A673 (cell line): ENCODE measurements at places on chromosomes 2 and 18.

GRCh38 chr2:143171817-143172216, 42.6 kb downstream of the ARHGAP15 start:
- DNase-seq = peak; percentile 20

DNA sequence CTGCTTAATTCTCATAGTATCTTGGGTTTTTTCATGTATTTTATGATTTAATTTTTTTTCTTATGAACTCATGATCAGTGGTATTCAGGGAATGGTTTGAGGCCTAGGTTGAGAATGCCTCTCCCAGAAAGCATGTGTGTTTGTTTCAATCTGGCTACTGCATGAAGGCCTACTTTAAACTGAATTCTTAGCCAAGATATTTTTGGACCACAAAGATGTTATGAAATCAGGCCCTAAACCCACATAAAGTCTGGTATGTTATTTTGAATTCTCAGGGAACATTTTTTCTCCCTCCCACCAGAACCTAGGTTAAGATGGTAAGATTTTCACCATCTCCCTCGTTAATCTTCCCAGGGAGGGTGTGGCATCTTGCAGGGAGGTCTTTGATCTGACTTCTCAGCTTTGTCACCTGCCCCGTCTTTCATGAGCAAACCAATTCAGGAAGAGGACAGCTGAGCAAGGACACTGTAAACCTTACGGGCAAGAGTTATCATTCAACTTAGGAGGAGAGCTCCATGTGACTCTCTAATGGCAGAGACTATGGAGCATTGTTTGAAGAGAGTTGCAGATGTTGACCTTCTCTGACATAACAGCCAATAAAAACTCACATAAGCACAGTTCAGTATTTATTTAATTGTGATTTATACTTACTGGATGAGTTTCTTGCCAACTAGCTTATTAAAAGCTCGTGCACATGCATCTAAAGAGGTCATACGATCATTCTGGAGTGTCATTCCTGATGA, 21.3 kb upstream of the ACKR3 start:
- no peak for DNase-seq

- no peak for DNase-seq
Observed at GRCh38 chr18:39840406-39840805, 2114.6 kb upstream of the PIK3C3 start.

GRCh38 chr2:44940049-44940494, 1.4 kb upstream of the SIX3 start:
- no peak for DNase-seq

DNA sequence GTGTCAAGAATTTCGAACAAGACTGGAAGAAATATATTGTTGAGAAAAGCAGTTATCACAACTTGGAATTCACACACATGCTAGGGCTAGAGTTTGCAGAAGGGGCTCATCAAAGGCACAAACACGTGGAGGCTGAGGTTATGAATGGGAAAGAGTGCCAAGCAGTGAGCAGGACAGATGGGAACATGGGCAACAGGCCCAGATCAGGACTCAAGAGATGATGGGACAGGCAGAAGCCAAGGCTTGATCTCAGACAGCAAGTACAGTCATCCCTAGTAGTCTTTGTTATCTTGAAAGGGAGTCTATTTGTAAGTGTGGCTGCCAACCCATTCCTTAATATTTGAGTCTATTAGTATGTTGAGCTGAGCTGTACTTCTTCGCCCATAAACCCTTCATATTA, 22.2 kb upstream of the EPC2 start:
- DNase-seq = no peak

DNA sequence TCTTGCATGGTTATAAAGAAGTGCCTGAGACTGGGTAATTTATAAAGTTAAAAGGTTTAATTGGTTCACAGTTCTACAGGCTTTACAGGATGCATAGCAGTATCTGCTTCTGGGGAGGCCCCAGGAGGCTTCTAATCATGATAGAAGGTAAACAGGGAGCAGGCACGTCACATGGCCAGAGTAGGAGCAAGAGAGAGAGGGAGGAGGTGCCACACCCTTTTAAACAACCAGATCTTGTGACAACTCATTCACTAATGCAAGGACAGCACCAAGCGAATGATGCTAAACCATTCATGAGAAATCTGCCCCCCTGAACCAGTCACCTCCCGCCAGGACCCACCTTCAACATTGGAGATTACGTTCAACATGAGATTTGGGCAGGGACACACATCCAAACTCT, 141.1 kb downstream of the EN1 start:
- DNase-seq = no peak

DNA sequence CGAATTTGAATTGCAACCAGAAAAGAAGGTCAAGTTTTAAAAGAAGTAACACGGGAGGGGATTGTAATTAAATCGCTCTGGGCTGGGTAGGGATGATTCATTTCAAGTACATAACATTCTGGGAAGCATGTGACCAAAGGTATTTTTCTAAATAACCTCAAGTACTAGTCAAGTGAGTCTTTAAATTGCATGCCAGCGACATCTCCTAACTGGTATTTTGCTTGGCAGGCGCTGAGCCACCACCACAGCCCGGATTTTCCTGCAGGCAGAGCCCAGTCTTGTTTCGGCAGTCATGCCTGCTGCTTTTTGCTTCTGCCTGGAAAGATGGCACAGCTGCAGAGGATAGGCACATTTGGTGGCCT, 33.7 kb upstream of the NPAS2 start:
- DNase-seq = no peak

DNA sequence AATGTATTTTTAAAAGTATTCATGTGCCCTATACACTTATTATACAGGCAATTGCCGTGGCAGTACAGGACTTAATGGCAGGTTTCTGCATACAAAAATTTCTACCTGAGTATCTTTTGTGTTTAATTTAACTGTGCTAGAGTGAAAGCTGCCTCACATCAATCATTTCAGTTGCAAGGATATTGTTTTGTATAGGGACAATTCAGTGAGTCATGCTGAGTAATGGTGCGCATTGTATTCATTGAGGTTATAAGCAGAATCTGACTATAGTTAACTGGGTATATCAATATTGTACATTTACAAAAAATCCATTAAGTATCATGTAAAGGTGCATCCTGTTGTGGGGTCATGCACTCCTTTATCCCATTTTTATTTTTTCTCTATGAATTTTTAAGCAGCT, 121.5 kb downstream of the GCA start:
- no peak for DNase-seq

- no peak for DNase-seq
Observed at GRCh38 chr18:47415881-47416280, 164.4 kb upstream of the SKOR2 start.

DNA sequence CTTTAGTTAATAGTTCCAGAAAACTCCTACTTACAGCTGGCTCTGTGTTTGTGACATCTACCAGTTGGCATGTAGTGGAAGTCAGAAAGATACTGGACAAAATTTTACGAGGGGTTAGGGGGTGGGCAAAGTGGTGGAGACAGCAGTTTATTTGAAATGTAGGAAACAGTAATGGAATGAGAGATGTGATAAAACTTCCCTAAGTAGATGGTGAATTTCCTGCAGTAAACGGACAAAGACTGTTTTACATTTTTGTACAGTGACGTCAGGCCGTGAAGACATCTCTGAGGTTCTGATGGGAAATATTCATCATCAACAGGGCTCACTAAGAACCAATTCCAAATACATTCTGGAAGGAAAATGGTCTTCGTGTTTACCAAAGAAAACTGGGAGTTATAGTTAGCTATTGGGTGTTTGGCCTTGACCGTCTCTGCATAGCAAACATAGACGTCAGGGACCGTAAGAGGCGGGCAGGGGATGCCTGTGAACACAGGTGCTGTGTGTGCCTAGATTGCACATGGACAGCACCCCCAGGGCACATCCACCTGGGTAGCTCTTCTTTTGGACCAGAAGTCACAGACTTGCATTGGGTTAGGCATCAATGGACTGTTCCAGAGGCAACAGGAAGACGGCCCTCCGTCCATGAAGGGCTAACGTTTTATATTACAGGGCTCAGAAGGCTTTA, 131.5 kb downstream of the ZNF516 start:
- DNase-seq = peak; percentile 51

- DNase-seq = no peak
Observed at GRCh38 chr18:76099931-76100457, 395.0 kb downstream of the ZNF516 start.

GRCh38 chr2:32008805-32009515, 1.8 kb downstream of the MEMO1 start:
- DNase-seq = peak; percentile 41

GRCh38 chr2:27901234-27901633, 10.7 kb downstream of the BABAM2 start:
- no peak for DNase-seq

DNA sequence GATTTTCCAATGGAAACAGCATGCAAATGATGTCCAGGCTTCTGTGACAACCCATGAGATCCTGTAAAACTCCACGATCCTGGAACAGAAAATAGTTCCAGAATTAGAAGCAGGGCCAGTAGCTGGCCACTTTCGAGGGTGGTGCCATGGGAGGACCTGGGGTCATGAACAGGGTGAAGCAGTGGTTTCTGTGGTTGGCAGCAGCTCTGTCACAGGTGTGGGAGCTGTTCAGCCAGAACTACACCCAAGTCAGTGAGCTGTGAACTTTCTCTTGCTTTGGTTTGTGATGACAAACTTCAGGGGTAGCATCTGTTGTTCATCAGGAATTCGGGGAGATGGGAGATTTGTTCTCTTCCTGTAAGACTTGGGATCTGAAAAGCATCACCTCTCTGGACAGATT, 314.4 kb upstream of the NT5C1B start:
- no peak for DNase-seq

- peak; percentile 73 for DNase-seq
Observed at GRCh38 chr2:197286805-197287595, 23.6 kb downstream of the ANKRD44 start.

DNA sequence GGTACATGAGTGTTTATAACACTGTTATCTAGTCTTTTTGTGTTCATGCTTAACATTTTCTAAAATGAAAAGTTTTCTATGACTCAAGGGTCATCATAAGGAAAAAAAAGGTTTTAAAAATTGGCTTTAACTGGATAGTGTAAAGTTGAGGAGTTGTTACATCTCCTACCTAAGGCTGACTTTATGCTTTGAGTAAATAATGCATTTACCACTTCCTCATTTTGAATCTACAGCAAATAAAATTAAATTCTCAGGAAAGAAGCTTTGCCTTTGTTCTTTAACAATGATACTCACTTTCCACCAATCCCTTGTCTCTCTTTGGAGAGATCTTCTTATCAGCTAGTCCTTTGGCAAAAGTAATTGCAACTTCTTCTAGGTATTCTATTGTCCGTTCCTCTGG, 29.7 kb downstream of the HADHA start:
- no peak for DNase-seq

DNA sequence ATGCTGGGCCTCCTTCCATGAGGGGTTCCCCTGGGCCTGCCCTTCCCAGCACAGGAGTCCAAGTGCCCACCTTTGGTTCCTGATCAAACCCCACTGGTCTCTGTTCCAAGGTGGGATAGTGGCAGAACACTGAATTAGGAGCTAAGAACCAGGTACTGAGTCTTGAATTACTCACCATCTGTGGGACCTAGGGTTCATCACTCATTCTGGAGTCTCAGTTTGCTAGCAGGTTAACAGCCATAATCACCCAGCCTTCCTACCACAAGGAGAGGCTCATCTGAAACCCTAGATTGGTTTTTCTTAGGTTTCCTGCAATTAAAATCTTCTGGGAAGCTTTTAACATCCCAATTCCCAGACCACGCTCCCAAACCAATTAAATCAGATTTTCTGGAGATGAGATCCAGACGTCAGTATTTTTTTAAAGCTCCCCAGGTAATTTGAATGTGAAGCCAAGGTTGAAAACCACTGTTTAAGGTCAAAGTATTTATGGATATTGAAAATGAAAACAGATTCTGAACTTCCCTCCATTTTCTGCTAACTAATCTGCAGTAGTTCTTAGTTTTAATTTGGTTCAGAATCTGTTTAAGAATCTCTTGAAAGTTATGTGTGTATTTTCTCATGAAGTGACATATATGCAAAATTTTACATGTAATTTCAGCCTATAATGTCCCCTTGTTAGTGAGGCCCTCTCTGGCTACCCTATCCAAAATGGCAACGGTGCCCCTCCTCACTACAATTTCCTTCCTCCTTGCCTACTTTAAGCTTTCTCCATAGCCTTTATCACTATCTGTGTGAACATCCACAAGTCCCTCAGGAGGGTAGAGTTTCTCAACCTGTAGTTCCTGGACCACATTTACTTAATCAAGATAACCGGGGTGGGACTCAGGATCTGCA, 166.5 kb upstream of the CXCR4 start:
- no peak for DNase-seq

- DNase-seq = no peak
Observed at GRCh38 chr18:79585395-79586370, 93.9 kb upstream of the CTDP1 start.

- DNase-seq = no peak
Observed at GRCh38 chr2:200913654-200914053, 24.5 kb downstream of the NIF3L1 start.

GRCh38 chr2:232543491-232543890, 4.0 kb downstream of the CHRNG start:
- DNase-seq = no peak

DNA sequence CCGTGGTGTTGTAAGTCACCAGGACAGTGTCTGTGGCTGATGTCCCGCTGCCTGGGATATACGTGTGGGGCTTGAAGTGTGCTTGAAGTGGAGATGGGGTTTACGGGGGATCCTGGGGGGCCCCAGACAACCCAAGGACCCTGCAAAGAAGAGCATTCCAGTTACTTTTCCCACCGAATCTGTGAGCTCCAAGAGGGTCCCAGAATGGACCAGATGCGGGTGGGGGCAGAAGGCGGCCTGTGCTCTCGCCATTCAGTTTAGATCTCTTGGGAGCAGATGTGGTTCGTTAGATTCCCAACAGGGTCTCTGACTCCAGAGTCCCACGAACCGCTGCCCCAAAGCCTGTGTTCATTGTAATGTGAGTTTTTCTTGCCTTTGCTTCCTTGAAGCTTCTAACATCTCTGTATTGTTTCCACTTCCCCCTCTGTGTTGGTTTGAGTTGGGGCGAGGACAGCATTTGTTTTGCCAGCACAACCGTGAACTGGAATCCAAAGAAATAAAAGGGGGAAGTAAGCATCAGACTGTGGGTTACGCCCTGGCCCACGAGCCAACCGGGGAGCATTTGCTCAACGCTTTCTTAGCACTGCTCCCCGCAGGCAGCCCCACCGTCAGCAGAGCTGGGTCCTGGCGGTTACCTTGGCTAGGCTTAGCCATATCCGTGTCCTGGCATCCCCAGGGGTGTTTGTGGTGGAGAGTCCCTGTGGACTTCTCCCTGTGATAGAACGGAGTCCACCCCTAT, 92.1 kb downstream of the SH3BP4 start:
- no peak for DNase-seq
